Activated effector memory CD4-positive, alpha-beta T cell treated with anti-CD3 and anti-CD28 coated beads, Interleukin-2, amount 50 U/mL, for 16 hours (primary cell): ENCODE measurements at places on chromosomes 13 and 19.

- no peak for DNase-seq
Measured at GRCh38 chr19:2686360-2686759, 16.1 kb downstream of the GNG7 start.

GRCh38 chr19:43351998-43352746 is 1.3 kb upstream of the CD177 start:
- no peak for DNase-seq

DNA sequence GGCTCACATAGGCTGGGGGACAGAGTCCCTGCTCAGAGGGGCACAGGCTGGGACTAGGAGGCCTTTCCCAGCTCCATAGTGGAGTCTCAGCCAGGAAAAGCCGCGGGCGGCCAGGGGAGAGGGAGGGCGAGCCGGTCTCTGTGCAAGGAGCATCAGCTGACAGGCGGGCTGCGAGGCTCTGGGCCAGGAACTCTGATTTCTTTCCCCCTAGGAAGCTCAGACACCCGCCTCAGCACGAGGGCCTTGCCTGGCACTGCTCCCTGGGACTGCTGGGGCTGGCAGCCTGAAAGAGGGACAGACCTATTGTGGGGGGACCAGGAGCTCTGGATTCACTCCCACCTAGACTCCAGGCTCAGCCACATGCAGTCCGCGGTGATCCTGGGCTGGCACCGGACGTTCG is 2.2 kb upstream of the PLK5 start:
- no peak for DNase-seq

GRCh38 chr19:17795495-17795856 is 538 bp downstream of the B3GNT3 start:
- DNase-seq, result no peak

- DNase-seq, result no peak
Measured at GRCh38 chr13:67961331-67961730, 731.2 kb upstream of the PCDH9 start.

DNA sequence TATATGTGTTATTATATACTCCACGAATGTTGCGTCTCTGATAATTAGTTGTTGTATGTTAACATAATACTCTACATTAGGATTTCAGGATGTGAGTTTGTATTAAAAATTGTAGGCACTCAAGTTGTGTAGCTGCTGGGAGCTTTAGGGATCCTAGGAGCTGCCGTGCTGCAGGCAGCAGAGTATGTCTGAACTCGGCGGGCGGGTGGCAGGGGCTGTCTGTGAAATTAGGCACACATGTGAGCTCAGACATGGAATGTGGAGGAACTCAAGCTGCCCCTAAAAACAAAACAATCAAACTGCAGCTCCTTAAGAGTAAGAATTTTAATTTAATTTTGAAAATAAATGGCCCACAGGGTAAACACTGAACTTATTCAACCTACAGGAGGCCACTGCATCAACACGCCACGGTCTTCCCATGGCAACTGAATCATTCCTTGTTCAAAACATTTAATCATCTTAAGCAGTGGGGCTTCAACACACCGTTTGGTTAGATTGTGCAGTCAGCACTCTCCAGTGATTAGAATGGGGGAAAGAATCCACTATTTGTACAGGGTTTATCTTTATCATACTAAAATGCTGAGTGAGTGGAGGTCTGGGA is 22.7 kb downstream of the SERTM1 start:
- no peak for DNase-seq

DNA sequence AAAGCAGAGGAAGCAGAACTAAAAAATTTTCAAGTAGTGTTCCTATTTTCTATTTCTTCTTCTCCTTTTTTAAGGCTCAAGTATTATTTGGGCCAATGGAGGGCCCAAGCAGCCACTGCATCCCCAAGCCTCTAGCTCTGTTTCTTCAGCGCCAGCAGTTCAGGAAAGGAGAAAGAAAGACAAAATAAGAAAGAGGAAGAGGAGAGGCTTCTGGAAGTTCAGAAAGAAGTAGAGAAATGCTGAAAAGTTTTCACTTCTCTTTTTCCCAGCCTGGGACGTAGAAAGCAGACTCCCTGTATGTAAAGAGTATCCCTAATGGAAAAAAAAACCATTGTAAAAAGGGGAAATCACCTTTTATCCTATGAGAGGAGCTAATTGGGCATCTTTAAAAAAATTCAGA is 165.5 kb upstream of the KLF12 start:
- no peak for DNase-seq

GRCh38 chr19:46197314-46198070 is 32.0 kb upstream of the IGFL1 start:
- no peak for DNase-seq

DNA sequence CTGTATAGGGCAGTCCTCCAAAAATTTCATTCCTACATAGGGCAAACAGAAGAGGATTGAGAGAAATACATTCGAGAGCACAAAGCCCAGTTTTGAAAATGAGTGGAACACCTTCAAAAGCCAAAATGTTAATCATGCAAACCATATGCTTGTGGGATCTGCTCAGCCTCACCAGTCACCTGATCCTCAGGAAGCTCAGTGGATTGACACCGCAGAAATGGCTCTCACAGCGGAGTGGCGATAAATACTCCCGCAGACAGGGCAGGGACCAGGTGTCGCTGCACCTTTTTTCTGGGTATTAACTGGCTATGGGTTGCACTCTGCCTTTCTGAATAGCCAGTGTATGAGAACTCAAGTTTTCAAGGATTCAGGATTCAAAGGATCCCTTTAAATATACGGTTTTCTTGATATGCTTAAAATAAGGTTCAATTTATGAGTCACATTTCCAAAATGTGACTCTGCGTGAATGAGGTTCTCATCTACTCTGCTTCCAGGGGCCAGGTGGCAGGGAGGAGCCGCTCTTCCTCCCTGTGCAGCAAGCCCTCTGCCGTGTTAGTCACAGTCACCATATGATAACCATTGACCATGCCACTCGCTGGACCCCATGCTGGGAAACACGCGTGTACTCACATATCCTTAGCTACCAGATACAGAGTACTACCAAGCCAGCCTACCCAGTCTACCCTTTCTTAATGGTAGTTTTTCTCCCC is 18.3 kb upstream of the DHRS12 start:
- peak; percentile 71 for DNase-seq
